Neuronal stem cell (in vitro differentiated cells): ENCODE measurements at places on chromosomes 12 and 14.

DNA sequence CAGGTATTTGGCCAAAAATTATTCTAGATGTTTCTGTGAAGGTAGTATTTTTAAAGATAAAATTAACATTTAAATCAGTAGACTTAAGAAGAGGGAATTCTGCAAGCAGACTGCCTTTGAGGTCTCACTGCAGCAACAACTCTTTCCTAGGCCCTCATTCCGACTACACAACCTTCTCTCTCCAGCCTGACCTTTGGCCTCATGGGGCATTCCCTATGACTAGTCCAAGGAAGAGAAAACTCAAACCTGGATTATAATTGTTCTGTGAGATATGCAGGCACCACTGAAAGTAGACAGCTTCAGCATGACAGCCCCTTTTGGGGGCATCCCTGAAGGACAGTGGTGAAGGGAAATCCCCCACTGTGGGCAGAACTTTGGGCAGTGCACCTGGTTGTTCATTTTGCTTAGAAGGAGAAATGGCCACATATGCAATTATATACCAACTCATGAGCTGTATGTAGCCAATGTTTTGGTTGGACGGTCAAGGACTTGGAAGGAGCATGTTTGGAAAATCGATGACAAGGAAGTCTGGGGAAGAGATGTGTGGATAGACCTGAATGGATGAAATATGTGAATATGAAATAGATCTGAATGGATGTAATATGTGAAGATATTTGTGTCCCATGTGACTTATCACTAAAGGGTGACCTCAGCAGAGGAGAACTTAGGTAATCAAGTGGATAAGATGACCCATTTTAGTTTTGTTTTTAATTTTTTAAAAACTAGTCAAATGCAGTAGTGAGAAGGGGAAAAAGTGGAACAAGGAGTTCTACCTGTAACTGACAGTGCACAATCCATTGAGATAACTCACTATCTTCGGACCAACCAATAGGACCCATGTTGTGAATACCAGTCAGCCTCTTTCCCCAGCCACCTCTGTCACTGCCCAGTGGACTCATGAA lies 233.3 kb upstream of the FOXN3 start:
- DNase-seq = no peak

GRCh38 chr14:68513137-68513536 lies 279.7 kb downstream of the ZFP36L1 start:
- no peak for DNase-seq

DNA sequence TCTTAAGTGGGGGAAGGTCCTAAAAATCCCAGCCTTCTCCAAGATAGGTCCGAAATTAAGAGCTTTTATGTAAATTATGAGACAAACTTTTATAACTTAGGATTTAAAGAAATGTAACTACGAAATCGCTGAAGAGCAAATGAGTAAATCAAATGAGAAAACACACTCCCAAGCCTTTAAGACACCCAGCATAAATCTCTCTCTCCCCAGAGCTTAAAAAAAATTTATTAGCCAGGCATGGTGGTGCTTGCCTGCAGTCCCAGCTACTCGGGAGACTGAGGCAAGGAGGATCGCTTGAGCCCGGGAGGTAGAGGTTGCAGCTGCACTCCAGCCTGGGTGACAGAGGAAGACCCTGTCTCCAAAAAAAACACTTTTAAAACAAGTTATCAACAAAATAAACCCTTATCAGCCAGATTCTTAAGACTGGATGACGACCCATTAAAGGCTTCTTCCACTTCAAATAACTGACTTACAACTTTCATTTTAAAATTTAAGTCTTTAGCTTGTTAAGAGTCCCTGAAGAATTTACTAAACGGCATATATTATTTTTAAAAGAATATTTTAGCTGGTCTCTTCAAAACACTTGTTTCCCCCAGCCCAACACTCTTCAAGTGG lies 3.2 kb downstream of the PTGES3 start:
- DNase-seq = no peak

GRCh38 chr12:24062642-24063245 lies 113.3 kb upstream of the SOX5 start:
- DNase-seq = no peak

DNA sequence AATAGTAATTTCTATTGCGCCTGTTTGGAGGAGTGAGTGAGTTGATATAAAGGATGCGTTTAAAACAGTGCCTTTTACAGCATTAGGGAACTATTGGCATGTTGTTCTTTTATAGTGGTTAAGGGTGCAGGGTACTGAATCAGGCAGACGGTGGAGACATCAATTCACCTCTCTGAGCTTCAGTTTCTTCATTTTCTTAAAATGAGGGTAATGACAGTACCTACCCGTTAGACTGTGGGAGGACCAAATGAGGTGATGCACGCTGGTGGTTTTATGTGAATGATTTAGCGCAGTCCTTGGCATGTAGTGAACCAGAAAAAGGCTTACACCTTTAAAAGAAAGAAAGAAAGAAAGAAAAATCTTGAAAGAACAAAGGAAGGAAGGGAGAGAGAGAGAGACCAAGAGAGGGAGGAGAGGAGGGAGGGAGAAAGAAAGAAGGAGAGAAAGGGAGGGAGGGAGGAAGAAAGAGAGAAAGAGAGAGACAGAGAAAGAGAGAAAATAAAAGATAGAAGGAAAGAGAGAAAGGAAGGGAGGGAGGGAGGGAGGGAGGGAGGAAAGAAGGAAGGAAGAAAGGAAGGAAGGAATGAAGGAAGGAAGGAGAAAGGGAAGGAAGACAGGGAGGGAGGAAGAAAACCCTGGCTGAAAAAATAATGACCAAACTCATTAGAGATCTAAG lies 22.2 kb upstream of the CCND2 start:
- no peak for DNase-seq

DNA sequence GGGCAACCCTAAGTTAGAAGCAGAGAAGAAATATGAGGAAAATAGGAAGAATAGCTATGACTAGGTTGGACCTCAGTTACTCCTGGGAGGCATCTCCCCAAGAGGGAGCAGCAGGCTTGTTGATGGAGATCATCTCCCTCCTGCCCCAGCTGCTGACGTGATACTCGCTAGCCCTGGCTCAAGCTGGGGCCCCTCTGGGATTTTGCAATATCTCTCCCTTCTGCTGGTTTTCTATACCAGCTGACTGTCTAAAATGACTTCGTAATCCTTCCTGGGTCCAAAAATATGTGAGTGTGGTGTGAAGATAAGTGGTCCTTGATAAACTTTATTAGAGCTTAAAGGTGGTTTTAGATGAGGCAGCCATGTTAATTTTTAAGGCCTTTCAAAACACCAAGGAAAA lies 4.5 kb upstream of the HECTD4 start:
- DNase-seq = no peak

- DNase-seq = no peak
Observed at GRCh38 chr12:100359822-100360221, 2.9 kb downstream of the SLC17A8 start.

DNA sequence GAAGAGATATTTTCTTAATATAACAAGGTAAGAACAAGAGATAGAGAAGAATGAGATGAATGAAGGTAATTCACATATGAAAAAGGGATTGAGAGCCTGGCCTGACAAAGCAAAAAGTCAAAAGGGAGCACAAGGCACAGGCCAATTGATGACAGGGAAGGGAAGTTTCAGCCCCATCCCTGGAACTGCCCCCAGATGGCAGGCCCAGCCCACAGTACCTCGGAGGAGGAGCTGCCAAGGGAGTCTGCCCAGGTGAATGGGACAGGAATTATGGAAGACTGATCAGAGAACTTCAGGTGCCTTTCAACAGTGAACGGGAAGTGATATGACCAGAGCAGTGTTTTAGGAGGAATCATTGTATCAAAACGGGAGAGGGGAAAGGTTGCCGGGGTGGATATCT lies 15.7 kb downstream of the SNRPF start:
- no peak for DNase-seq

- DNase-seq = no peak
Observed at GRCh38 chr12:125050446-125050845, 14.8 kb upstream of the AACS start.

DNA sequence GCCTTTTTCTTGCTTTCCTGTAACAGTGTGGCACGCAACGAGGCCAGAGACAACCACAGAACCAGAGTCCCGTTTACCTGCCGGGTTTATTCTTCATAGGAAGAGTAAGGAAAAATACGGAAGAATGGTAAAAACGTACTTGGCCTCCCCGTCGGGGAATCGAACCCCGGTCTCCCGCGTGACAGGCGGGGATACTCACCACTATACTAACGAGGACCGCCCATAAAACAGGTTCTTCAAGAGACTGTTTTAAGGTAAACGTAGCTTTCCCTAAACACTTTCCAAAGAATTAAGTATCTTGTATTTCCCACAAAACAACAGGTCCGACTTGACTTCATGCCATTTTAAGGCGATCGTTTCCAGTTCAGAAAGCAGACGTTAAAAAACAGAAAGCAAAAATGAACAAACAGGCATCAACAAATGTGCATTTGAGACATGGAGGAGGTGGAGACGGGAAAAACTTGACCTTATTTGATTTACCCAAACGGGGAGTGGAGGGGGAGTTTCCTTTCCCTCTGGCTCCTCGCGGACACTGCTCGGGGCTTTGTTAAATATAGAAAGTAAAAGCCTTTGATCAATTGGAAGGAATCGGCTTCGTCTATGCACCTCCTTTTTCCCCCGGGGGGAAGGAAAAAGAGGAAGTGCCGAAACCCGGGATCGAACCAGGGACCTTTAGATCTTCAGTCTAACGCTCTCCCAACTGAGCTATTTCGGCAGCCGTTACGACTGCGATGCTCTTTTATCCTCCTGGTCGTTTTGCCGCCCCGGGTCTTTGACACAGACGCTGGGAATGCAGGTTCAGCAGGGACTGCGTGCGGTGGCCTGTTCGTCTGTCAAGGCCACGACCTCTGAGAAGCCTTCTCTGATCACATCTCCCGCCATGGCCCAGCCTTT lies 13.0 kb upstream of the UBC start:
- peak; percentile 91 for DNase-seq

- no peak for DNase-seq
Observed at GRCh38 chr14:51852541-51852940, 7.9 kb upstream of the GNG2 start.

DNA sequence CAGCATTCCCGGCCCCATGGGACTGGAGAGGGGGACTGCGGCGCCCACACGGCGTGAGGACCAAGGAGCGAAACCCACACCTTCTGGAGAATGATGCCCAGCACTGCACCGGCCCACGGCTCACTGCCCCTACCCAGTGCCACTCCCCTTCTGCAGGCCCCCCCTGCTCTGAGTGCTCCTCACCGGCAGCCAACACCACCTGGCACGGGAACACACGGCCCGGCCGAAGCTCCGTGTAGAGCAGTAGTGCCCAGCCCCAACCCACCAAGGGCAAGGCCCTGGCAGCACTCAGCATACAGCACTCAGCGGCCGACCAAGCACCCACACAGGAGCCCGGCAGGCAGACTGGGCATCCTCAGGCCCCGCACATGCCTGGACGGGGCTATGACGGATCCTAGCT lies 13.4 kb downstream of the BTBD6 start:
- no peak for DNase-seq

DNA sequence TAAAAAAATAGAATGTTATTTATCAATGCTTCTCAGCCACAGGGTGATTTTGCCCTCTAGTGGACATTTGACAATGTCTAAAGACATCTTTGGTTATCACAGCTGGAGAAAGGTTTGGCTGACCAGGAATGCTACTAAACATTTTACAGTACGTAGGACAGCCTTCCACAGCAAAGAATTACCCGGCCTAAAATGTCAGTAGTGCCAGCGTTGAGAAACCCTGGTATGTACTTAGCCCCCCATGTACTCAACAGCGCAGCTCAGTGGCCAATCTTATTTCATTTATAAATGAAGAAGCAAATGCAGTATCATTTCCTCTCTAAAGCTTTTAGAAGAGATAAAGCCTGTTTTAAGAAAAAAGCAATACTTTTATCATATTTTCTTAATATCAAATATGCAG lies 5.8 kb downstream of the MARK3 start:
- no peak for DNase-seq

DNA sequence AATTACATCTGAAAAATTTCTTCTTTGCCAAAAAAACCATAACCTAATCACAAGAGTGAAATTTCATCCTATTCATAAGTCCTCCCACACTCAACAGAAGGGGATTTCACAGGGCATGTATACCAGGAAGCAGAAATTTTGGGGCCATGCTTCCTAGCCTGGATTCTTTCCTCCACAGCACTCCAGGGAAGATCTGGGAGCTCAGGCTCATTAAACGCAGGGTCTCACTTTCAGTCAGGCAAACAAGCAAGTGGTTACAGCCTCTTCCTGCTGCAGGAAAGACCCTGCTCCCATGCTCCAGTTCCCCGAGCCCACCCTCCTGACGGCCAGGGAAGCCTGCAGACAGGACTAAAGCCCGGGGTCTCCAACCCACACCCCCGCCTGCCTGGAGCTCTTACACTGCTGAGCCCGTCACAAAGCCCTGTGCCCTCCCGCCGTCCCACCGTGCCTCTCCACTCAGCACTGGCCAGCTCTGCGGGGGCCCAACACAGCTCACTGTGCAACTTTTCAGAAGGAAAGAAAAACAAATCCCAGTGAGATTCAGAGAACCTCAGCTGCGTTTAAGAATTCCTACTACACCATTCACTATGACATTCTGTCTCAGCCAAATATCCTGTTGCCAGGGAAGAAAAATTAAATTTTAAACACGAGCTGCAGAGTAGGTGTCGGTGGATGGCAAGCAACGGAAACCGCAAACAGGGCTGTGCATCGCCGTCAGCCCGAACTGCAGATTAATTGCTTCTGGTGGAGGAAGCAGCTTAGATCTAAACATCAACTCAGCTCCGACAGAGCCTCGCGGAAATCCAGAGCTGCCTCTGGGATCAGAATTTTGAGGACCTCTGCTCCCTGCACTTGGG lies 106.7 kb upstream of the SFSWAP start:
- no peak for DNase-seq

DNA sequence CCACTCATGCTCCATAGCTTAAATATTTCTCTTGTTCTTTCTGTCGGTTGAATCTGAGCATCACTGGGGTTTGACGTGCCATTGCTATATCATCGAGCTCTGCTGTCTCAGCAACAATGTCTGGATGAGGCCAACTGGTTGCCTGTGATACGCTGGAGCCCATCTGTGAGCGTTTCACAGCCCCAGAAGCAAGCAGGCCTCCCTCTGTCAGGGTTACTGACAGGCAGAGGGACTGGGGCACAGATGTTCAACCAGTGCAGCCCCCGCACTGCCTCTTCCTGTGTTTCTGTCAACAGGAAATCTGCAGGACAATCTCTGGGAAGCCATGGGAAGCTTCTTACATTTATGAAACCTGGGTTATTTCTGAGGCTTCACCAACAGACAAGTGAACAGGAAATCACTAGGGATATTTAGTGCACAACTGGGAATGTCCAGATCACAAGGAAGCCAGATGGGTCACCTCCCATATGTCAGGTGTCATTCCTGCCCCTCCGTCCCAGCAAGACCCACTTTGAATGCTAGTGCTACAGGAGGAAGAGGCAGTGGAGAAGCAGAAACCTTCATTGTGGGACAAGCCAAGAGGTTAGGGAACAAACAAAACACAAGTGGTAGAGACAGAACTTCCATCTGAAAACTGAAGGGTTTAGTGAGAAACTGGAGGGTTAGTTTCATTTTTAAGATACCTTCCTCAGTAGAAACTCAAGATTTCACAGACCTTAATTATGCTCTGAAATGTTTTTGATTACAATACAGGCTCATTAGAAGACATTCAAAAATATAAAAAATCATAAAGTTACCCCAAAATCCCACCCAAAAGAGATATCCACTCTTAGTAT lies 24.1 kb downstream of the DMAC2L start:
- DNase-seq = no peak

GRCh38 chr12:62784576-62784975 lies 150.4 kb downstream of the PPM1H start:
- DNase-seq = no peak

GRCh38 chr14:28102001-28102400 lies 664.6 kb upstream of the FOXG1 start:
- no peak for DNase-seq

GRCh38 chr14:75572104-75572503 lies 6.3 kb upstream of the FLVCR2 start:
- DNase-seq = no peak

GRCh38 chr12:2334271-2334670 lies 281.5 kb downstream of the CACNA1C start:
- no peak for DNase-seq
